ENCODE measurements at places on chromosomes 7 and 10.
A peak's percentile ranks its signal among the peaks of the same experiment; 100 is the strongest.

GRCh38 chr10:57562211-57562610 is 705.5 kb downstream of the IPMK start:
- no peak for DNase-seq

DNA sequence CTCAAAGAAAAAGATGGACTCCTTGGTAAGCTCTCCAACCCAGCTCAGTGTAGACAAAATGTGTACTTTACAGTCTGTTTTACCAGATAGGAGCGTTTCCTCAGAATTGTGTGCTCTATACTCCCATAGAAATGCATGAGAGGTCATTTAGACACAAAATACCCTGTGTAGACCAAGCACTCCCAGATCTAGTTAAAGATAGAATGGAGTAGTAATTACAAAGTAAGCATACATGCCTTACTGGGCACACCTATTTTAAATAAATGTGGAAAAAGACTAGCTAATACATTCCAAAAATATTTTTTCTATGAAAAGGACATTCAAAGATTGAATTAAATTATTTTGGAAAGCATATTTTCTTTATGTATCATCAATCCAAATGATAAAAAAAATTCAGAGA is 271.9 kb upstream of the DGKB start:
- no peak for DNase-seq

GRCh38 chr10:35364808-35365207 is 28.5 kb downstream of the CCNY start:
- no peak for DNase-seq

DNA sequence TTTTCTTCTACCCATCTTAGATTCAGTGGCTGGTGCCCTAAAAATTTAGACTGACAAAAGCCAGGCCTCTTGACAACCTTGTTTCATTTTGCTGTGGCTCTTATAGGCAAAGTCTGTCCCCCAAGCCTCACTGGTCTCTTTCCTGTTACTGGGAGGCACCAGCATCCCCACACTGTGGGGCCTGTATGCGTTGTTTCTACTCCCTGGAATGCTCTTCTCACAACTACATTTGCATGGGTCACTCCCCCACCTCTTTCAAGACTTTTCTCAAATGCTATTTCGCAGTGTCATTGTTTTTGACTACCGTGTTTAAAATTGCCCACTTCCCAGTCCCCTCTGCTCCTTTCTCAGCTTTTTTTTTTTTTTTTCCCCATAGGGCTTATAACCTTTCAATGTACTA is 108.7 kb upstream of the DGKB start:
- no peak for DNase-seq

- DNase-seq: no peak
These were observed 149.0 kb downstream of the NRCAM start for GRCh38 chr7:108307194-108307593.

- no peak for DNase-seq
These were observed 94.4 kb downstream of the INHBA start for GRCh38 chr7:41608447-41608846.

DNA sequence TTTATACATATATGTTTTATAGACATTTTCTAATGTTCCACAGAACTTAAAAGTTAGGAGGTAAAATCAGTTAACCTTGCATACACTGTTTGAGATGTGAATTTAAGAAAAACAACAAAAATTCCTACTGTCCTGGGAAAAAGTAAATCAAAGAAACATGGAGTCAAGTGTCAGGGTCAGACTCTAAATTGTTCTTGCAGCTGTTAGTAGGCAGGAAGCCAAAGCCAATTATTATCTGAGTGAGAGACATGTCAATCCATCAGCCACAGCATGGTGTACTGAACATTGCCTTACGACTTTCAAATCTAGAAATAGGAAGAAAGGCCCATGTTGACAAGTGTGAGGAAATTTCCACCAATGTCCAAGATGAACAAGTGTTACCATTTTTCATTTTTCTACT is 461.2 kb upstream of the MBL2 start:
- no peak for DNase-seq

DNA sequence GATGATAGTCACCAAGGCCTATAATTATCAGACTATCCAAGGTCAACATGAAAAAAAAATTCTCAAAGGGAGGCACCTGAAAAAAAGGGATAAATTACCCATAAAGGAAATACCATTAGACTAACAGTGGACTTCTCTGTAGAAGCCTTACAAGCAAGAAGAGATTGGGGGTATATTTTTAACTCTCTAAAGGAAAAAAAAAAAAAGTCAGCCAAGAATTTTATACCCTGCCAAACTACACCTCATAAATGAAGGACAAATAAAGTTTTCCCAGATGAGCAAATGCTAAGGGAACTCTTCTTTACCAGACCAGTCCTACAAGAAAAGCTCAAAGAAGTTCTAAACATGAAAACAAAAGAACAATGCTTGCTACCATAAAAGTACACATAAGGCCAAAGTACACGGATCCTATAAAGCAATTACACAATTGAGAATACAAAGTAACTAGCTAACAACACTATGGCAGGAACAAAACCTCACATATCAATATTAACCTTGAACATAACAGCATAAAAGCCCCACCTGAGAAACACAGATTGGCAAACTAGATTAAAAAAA is 263.1 kb downstream of the RNLS start:
- no peak for DNase-seq

DNA sequence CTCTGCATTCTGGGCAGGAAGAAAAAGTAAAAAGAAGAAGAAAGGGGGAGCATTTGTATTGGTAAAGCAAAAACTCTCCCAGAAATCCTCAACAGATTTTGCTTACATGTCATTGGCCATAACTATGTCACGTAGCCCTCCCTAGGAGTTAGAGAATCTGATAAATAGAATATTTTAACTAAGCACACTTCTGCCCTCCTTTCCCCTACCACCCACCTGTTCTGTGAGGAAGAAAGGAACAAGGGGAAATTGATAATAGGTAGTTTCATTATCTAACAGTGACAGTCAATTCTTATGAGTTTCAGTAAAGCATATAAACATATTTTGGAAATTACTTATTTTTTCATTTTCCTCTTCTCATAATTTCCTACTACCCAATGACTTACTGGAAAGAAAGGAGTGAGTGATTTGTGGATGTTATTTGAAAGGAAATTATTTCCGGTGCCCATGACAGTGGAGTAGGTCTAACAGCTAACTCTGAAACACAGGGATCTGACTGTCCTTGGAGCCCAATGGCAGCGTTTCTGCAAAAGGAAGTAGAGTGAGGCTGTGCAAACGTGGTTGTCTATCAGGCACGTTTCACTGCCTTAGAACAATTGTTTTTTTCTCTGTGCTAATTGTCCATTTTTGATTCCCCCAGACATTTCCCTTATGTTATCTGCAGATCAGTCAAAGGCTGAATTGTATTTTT is 128.6 kb upstream of the MDFIC start:
- DNase-seq: no peak

DNA sequence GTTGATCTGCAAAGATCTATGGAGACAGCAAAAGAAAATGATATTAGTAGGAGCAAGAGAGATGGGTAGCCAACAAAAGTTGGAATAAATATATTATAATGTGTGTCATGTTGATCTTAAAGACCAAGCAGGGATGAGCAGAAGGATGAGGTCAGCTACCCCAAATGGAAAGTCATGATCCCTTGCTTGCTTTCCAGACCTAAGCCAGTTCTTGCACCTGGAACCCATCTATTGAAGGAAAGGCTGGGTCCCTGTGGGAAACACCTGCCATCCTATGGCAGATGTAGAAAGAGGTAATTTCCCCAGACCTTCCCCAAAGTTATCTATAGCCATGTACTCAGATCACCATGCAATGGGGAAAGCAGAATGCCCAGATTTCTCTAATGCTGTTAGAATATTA is 52.5 kb downstream of the LYZL2 start:
- DNase-seq: peak; percentile 41

- DNase-seq: peak; percentile 58
These were observed 627 bp upstream of the FLNC start for GRCh38 chr7:128829391-128830166.

DNA sequence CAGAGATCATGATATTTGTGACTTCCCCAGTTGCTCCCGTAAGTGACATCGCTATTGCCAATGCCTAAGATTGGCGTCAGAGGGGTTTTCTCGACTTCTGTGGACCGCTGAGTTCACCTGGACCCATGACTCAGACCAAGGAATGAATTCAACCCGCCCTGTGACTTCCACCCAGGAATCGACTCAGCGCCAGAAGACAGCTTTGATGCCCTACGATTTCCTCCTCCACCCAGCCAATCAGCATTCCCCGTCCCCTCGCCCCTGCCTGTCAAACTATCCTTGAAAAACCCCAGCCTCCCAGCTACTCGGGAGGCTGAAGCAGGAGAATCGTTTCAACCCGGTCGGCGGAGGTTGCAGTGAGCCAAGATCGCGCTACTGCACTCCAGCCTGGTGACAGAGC is 58.3 kb downstream of the MICALL2 start:
- no peak for DNase-seq

DNA sequence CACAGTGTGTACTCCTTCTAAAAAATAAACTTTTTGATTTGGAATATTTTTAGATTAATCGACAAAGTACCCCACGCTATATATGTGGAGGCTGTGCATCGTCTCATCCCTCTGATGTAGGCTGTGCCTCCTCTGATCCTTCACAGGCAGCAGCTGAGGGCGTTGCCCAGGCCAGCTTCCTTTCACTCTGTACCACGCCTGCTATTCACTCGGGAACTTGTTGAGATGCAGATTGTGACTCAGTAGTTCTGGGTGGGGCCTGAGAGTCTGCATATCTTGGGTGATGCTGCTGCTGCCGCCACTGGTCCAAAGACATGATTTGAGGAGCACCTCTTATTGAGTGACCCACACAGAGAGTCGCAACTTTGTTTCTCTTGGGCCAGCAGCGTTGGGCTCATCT is 7.9 kb upstream of the C10orf120 start:
- DNase-seq: no peak

GRCh38 chr10:129511086-129511485 is 44.0 kb downstream of the MGMT start:
- DNase-seq: no peak

GRCh38 chr7:87635921-87636320 is 7.7 kb downstream of the RUNDC3B start:
- DNase-seq: no peak

- DNase-seq: no peak
These were observed 19.7 kb upstream of the EXOC4 start for GRCh38 chr7:133233142-133233541.

- no peak for DNase-seq
These were observed 320.5 kb downstream of the DGKB start for GRCh38 chr7:14582010-14582409.

DNA sequence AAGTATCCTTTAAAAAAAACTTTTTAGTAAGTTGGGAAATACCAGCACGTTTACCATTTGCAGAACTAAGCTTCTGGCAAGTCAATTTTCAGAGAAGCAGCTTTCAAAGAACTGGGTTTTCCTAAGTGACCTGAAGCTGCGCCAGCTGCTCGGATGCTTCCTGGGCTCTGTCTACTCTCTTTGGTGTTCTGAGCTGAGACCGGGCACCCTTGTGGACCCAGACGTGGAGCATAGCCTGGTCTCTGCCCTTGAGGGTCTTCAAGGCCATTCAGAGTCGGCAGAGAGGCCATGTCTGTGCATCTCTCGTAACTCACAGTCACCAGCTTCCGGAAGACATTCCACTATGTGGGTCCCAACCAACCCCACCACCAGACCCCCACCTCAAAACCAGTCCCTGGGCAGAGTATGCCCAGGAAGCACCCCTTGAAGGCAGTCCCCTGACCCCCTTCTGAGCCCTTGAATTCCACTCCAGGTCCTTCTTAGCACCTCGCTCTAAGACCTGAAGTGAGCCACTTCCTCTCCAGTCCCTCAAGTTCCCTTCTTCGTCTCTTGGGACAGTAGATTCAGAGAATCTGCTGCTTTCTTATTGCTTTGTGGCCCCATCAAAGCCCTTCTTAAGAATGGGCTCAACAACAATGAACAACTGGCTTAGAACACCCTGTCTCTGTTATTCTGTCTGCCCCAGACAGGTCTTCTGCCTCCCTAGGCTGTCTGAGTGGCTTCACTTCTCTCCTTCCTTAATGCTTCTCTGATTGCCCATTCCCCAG is 8.5 kb downstream of the CALML5 start:
- DNase-seq: no peak

DNA sequence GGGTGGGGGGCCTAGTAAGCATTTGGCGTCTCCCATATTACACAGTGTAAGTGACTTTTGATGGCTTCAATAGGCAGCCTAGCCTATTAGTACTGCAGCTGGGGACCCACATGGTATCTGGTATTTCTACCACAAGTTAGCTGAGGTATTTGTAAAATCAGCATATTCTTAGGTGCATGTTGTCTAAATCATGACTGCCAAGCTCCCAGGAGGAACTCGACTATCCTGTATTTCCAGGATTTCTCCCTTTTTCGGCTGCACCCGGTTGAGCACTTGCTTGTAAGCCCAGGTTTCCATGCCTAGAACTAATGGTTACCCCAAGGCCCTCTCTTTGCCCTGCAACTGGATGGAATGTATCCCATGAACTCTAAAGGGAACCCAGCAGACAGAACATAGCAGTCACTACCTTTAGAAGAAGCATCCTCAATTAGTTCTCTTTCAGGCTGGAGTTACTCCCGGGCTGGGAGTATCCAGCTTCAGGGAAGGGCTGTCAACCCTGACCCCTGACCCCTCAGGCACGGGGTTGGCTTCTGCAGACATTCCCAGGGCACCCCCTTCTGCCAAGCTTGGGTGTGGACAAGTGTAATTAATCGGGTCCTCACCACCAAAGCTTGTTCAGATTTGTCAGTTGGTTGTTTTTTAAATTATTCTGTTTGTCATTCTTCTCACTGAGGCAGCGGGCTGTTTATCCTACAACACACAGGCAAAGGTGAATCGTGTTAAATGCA is 90.3 kb upstream of the PARD3 start:
- no peak for DNase-seq

GRCh38 chr7:452226-452751 is 67.4 kb downstream of the PDGFA start:
- DNase-seq: peak; percentile 78

- DNase-seq: no peak
These were observed 282.8 kb downstream of the GATA3 start for GRCh38 chr10:8337332-8337651.

GRCh38 chr10:62813981-62814380 is 2.2 kb downstream of the EGR2 start:
- no peak for DNase-seq

- no peak for DNase-seq
These were observed 74.0 kb upstream of the SAMD8 start for GRCh38 chr10:75037171-75038153.

GRCh38 chr7:18828260-18828993 is 289.0 kb downstream of the TWIST1 start:
- no peak for DNase-seq

GRCh38 chr10:114030140-114030539 is 13.5 kb upstream of the ADRB1 start:
- DNase-seq: no peak

DNA sequence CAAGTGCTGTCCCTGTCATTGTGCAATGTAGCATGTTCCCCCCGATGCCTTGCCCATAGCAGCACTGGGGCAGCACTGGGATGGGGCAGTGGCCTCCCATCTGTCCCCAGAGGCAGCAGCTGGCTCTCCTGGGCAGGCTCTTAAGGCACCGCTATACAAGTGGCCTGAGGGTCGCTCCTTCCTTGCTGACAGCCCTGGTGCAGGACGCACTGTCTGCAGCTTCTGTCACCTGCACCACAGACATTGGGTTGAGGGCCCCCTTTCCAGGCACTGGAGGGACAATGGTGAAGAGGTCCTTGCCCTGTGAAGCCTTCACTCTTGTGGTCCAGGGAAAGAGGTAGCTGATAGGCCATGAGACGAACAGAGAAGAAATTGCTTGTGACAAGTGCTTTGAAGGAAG is 10.6 kb downstream of the CPSF4 start:
- no peak for DNase-seq

- no peak for DNase-seq
These were observed 135.8 kb downstream of the RAMP3 start for GRCh38 chr7:45293295-45293942.

Data from right hindlimb (tissue), 1 donor.